ENCODE measurements at places on chromosomes 2 and 18. TPM values are rescaled to one million over a fixed set of nuclear protein-coding genes. Genes with fewer than 3 reads are reported as not detected.

- no peaks in the 10 kb centered on the region for H3K4me1 ChIP-seq
- no peak overlapping the region for H3K27ac ChIP-seq
- DNase-seq = no peak
- H3K27me3 ChIP-seq = no peaks in the 10 kb centered on the region
These were observed 156.9 kb downstream of the UBR3 start for GRCh38 chr2:169984145-169984544.

GRCh38 chr2:82853299-82853698, 1605.8 kb downstream of the SUCLG1 start:
- H3K27ac ChIP-seq = no peak overlapping the region
- no peaks in the 10 kb centered on the region for H3K27me3 ChIP-seq
- no peaks in the 10 kb centered on the region for H3K4me1 ChIP-seq

DNA sequence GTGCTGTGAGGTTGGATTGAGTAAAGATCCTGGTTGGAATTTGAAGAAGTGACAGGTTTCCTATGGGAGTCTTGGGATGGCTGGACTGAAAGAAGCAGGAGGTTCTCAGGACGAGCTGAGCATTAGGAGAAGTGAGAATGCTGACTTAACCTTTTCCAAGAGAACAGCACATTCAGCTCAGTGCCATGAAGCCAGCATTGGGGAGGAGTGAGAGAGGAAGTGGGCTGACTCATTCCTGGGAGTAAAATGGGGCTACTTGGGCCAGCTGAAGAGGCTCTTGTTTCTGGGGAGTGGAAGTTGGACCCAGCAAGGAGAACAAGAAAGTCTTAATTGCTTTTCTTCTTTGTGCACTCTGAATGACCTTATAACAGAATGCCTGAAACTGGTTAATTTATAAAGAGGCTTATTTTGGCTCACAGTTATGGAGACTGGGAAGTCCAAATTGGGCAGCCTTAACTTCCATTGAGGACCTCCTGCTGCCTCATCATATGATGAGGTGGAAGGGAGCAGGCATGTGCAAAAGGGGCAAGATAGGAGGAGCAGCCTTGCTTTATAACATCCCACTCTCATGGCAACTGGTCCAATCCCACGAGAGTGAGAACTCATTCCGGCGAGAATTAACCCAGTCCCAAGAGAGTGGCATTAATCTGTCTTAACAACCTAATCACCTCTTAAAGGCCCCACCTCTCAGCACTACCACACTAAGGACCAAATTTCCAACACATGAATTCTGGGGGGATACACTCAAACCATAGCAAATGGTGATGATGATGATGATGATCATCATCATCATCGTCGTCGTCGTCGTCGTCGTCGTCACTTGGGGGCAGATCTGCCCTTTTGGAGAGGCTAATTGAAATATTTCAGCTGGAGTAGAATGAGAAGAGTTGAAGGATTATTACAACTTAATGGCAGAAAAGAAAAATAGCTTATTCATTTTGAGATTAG, 26.1 kb downstream of the DGUOK start:
- peak; percentile 62 for DNase-seq
- H3K27ac ChIP-seq = no peak overlapping the region
- no peaks in the 10 kb centered on the region for H3K27me3 ChIP-seq
- H3K4me3 ChIP-seq = no peak overlapping the region
- peaks cover 54% of the 10 kb centered on the region for H3K36me3 ChIP-seq

DNA sequence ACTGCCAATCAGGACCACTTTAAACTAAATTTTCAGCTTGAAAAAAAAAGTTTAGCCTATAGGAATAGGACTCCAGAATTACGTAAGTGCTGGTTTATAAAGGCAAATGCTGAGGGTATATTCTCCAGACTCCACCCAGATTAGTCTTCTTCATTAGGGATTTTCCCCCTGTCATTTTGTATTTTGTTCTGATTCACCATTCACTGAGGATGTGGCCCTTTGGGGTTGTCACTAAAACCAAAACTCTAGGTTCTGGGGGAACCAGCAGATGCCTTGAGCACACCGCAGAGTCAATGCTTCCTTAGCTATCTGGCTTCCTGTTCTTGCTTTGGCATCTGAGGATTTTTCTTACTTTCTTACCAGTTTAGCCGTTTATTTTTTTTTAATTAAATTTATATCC, 10.5 kb downstream of the SCYGR4 start:
- no peak overlapping the region for H3K27ac ChIP-seq
- H3K27me3 ChIP-seq = no peaks in the 10 kb centered on the region
- no peaks in the 10 kb centered on the region for H3K4me1 ChIP-seq
- no peak for DNase-seq
- no peak overlapping the region for H3K4me3 ChIP-seq

GRCh38 chr2:234587341-234588053, 90.6 kb upstream of the ARL4C start:
- no peak for DNase-seq
- no peaks in the 10 kb centered on the region for H3K4me1 ChIP-seq
- H3K27ac ChIP-seq = no peak overlapping the region
- H3K27me3 ChIP-seq = no peaks in the 10 kb centered on the region
- H3K36me3 ChIP-seq = no peaks in the 10 kb centered on the region

GRCh38 chr18:79983253-79983652, 5.1 kb downstream of the TXNL4A start:
- DNase-seq = no peak
- H3K4me3 ChIP-seq = no peak overlapping the region
- no peaks in the 10 kb centered on the region for H3K36me3 ChIP-seq
- H3K27ac ChIP-seq = no peak overlapping the region

CNDP1 gene
- total RNA-seq = not detected

KATNAL2 gene
- total RNA-seq = 4.8 TPM

GRB14 gene
- total RNA-seq = 6.4 TPM

NFU1 gene
- 78.8 TPM for total RNA-seq

Data from cardiac muscle cell (in vitro differentiated cells and primary cell).